ENCODE measurements at places on chromosomes 7 and 10. TPM values are rescaled to one million over a fixed set of nuclear protein-coding genes. Genes with fewer than 3 reads are reported as not detected.

The ADAMTS14 gene
- total RNA-seq = 1.8 TPM

The PLA2G12B gene
- total RNA-seq = not detected

The MYOF gene
- total RNA-seq = 298 TPM

The AKR1C2 gene
- 10.6 TPM for total RNA-seq

The ATOH7 gene
- total RNA-seq = not detected

The AHR gene
- 84.4 TPM for total RNA-seq

The NOBOX gene
- total RNA-seq = not detected

The LDB3 gene
- total RNA-seq = under 0.01 TPM

The TCTN3 gene
- 30.3 TPM for total RNA-seq

The SLC39A12 gene
- not detected for total RNA-seq

The PDE6C gene
- total RNA-seq = not detected

The PILRA gene
- total RNA-seq = 0.33 TPM

The SEMA3A gene
- 60.8 TPM for total RNA-seq

The NOS3 gene
- 0.50 TPM for total RNA-seq

The SUN3 gene
- not detected for total RNA-seq
